Stimulated activated CD8-positive, alpha-beta memory T cell treated with anti-CD3 and anti-CD28 coated beads, Interleukin-2, amount 100 ng/mL, for 1 hour (primary cell): ENCODE measurements at places on chromosomes 4 and X.

DNA sequence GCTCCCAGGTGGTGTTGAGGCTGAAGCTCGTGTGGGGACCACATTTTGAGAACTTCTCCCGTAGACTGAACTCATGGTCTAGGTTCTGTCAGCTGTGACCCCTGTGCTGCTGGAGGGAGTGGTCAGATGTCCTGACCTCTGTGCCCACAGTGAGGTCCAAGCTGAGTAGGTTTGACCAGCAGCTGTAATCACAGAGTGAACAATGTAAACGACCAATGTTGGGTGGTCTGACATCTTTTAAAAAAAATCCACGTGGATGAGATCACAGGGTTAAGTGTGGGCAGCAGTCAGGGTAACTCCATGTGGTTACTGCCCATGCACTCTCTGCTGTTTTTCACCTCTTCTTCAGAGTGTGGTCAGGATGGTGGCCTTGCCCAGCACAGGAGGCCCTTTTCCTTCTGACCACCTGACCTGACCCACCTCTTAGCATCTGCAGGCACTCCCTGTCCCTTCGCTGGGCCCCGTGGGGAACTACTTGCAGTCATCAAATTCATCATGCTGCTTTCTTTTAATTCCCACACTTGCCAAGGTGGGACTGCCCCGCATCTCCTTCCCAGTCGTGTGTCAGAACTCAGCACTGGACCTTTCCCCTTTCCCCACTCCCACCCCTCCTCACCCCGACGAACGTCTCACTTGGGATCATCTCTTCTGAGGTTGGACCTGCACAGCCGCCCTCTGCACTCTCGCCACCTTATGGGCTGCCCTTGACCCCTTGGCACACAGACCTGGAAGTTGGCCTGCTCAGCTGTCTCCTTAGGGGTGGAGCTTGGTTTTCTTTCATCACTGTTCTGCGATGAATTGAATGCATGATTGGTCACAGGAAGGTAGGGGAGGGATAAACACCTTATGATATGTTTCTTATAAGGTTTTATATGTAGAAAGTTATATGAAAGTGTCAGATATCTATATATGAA is 120.1 kb downstream of the PTTG2 start:
- DNase-seq: no peak

DNA sequence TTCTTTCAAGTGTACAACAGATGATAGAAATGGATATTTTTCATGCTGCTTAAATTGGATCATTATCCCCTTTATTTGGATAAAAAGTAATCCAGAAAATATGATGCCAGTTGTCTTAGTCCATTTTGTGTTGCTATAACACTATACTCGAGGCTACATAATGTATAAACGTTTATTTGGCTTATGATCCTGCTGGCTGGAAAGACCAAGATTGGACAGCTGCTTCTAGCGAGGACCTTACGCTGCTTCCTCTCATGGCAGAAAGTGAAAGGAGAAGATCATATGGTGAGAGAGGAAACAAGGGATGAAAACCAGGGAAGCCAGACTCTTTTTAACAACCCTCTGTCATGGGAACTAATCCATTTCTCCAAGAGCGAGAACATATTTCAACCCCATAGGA is 102.7 kb downstream of the TRAM1L1 start:
- DNase-seq: no peak

DNA sequence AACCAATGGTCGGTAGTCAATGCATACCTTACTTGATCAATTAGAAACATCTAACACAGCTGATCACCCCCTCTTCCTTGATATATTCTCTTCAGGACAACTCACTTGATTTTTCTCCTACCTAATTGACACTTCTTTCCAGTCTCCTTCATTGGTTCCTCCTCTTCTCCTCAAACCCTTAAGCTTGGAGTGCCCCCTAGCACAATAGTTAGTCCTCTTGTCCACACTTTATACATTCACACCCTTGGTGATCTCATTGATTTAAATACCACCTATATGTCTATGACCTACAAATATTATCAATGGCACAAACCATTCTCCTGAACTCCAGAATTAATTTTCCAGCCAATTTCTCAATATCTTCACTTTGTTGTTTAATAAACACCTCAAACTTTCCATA is 724.0 kb downstream of the ADGRL3 start:
- no peak for DNase-seq

DNA sequence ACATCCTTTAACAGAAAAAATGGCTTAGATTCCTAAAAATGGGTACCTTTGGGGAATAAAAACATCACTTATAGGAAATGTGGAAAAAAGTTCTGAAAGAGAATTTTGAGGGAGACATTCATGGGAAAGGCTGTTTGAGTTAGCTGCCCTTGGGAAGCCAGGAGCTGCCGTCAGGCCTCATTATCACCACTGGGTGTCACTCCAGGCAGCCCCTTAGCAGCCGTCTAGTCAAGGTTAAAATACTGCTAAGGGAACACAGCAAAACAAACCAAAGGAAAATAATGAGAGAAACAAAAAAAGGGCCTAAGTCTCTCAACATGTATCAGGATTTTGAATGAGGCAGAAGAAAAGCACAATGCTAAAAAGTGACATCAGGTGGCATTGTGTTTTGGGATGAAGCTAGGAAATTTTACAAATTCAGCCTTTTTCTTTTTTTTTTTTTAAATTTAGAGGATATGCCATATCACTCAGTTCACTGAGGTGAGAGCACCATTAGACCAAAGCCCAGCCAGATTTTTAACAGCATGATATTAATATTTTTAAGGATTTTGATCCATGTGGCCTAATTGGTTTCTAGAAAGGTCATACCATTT is 235.3 kb downstream of the GPAT3 start:
- DNase-seq: no peak

- no peak for DNase-seq
Observed at GRCh38 chr4:6742989-6743388, 27.0 kb downstream of the BLOC1S4 start.

DNA sequence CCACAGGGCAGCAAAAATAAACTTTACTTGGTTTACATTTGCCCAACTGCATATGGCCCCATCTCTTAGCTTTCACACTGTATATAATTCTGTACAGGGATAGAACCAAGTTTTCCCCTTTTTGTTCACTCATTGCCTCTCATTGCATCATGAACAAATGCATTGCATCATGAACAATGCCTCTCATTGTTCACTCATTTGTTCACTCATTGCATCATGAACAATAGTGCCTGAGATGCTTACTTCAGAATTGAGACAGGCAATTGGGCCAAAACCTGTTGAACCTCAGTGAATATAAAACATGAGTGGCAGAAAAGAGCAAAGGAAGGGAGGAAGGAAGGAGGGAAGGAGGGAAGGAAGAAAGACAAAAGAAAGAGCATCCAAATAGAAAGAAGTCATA is 98.2 kb downstream of the SOWAHB start:
- DNase-seq: no peak

DNA sequence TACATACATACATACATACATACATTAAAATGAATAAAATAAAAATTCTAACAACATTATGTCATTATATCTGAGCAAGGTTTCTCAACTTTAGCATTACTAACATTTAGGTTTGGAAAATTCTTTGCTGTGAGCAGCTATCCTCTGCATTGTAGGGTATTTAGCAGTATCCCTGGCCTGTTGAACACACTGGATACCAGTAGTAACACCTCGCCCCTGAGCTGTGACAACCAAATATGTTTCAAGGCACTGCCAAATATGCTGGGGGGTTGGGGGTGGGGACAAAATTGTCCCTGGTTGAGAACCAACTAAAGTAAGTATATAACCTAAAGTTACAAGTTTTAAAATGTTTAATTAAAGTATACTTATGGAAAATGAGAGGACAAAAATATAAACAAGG is 860.9 kb upstream of the FTHL17 start:
- DNase-seq: no peak
